Left lung (tissue), 14 donors: ENCODE measurements at places on chromosomes 7 and 10.

- DNase-seq = no peak
Observed at GRCh38 chr10:62491597-62491996, 117.4 kb downstream of the ZNF365 start.

GRCh38 chr7:31043051-31043471 lies 9.0 kb upstream of the ADCYAP1R1 start:
- DNase-seq = no peak

GRCh38 chr7:68733219-68734153 lies 864.8 kb upstream of the AUTS2 start:
- no peak for DNase-seq

DNA sequence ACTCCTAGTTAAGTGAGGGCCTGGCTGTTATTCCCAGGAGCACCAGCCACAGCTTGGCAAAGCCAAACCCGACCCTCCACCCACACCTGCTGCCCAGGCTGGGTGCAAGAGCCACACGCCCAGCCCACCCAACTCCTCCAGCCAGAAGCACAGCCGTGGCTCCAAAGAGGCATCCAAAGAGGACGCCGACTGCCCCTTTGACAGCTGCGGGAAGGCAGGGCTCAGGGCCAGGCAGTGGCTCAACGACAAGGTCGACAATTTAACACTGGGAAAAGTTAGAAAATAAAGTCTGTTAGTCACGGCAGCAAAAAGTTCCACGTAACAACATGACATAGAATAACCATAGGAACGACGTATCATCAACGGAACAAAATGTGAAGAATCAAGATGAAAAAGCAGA lies 54.3 kb downstream of the DPYSL4 start:
- no peak for DNase-seq

DNA sequence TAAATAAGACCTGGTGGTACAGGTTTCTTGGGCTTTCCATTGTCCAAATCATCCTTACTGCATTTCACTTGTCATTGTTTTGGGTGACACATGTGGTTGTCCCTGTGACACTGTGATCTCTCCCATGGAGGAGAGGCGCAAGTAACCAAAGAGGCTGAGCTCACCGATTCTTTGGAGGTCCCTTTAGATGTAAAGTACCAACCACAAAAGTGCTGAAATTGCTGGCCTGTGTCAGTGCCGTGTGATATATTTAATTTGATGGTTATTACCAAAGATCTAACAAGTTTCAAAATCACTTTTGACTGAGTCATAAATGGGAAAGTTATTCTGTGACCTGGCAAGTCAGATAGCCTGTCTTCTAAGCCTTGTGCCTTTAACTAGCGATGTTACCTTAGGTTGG lies 19.4 kb downstream of the MCM10 start:
- DNase-seq = no peak

DNA sequence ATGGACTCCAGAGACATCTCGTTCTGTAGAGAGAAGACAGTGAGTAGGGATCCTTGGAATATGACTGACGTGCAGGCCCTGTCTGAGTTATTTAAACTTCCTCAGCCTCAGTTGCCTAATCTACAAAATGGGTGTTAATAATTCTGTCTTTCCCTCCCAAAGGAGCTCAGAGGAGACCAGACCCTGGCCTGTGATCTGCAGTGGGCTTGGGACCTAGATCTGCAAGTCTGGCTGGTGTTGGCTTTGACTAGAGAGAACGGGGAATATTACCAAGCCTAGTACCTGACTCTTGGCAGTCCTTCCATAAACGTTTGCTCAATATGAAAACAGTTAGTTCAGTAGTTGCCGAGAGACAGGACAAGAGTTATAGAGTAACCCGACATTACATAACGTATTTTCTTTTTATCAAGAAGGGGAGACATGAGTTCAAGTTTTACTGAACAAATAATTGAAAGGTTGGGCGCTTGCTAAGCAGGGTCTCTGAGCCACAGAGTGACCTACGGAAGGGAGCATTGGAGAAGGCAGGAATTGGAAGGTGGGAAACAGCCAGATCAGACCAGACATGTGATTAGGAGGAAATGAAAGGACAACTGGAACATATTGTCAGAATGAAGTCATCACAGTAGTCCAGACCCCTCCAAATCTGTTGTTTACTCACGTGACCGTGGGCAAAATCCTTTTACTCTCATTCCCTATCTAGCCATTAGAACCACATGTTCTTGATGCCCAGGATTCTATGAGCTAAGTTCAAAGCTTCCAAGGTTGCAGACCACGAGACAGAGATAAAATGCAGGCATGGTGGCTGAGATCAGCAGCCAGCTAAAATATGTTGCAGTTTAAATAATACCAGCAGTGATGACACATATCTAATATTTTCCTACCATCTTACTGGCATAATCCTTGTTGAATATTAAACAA lies 10.9 kb upstream of the CYP3A4 start:
- no peak for DNase-seq

GRCh38 chr7:83599131-83599530 lies 49.8 kb downstream of the SEMA3E start:
- DNase-seq = no peak

DNA sequence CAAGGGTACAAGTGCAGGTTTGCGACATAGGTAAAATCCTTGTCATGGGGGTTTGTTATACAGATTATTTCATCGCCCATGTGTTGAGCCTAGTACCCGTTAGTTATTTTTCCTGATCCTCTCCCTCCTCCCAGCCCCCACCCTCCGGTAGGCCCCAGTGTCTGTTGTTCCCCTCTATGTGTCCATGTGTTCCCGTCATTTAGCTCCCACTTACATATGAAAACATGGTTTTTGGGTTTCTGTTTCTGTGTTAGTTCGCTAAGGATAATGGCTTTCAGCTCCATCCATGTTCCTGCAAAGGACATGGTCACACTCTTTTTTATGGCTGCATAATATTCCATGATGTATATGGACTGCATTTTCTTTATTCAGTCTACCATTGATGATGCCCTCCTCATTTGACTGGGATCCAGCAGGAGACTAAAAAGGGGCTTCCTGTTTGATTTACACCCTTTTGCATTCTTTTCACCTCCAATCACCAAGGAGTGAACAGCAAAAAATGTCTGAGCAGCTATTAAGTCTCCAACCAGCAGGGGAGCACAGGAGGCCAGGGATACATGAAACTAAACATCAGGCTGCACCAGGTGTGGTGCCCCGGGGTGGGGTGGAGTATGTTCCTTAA lies 188.2 kb downstream of the SKIDA1 start:
- no peak for DNase-seq

- no peak for DNase-seq
Observed at GRCh38 chr10:58424176-58424575, 39.0 kb downstream of the TFAM start.

- no peak for DNase-seq
Observed at GRCh38 chr10:93165367-93165766, 91.7 kb downstream of the CYP26A1 start.

GRCh38 chr10:88458209-88458608 lies 124.9 kb downstream of the RNLS start:
- DNase-seq = no peak

DNA sequence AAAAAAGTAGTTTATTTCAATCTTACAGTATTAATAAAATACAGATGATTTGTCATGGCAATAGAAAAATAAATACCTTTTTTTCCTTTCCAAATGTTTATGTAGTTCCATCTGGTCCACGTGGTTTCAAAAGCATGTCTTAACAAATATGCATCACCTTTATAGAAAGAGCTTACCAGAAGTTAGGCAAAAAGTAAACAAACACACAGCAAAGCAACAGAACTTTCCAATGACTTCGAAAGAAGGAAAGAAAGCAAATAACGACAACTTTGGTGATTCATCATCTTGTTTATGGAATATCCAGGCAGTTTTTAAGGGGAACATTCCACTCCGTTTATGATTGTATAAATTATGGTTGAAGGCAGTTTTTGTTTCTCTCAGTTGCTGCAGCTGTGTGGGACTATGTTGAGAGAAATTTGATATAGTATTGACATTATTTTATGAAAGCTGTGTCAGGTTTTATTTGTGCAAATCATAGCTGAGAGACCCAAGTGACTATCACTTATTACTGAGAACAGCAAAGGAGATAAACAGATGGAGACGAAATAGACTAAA lies 203.1 kb downstream of the CDC14C start:
- no peak for DNase-seq

DNA sequence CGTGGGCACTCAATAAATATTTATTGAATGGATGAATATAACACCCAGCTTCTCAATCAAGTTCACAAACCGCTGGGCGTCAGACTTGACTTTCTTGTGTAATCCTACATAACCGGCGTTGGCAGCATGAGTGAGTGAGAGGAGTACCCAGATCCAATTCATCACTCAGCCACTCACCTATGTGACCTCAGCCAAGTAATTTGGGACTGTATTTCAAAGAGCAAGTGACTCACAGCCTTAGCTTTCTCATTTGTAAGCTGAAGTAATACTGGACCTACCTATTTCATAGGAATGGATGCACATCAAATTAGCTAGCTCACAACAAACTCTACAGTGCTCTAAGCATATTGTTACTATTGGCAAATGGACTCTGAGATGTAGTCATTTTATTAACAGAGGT lies 53.8 kb upstream of the FAM204A start:
- no peak for DNase-seq

DNA sequence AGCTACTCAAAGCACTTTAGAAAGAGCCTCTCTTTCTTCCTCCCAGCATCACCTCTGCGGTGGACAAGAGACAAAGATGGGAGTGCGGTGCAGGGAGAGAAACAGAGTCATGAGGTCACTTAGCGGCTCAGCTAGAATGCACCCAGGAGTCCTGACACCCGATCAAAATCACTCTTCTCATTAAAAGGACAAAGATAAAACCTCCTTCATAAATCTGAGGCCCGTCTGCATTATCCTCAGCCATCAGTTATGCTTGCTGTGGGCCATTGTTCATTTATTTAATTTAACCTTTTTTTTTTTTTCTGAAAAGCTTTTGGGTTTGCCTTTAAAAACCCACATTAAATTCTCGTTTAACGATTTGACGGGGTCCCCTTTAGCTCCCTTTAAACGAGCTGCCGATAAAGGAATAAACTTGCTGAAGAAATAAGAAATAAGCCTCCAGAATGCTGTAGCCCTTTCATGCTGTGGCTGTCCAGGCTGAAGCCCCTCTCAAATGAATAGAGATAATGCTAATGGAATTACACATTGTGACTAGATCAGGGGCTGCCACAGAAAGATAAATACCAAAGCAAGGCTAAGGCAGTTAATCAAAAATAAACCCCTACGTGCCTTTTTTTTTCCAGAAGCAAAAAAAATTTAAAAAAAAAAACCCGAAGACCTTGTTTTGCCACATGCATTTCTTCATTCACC lies 16.1 kb upstream of the PLXNA4 start:
- DNase-seq = no peak

DNA sequence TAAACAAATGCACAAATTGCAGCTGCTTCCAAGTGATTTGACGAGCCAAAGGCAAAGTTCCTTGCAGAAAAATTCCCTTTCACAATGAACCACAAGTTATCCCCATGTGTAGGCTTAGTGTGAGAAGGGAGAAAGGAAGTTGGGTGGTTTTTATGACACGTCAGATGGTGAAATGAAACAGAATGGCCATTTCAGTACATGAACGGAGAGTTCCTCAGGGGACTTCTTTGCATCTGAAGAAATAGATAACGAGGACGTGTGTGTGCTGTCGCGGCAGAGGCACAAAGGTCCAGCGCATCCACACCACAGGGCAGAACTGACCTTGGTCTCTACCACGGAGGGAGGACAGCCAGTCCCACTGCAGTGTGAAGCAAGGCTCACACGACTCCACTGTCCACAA lies 135.9 kb downstream of the PAXIP1 start:
- no peak for DNase-seq

GRCh38 chr10:14671386-14671831 lies 103.3 kb downstream of the FAM107B start:
- no peak for DNase-seq

GRCh38 chr7:24574950-24575349 lies 1.7 kb downstream of the PALS2 start:
- DNase-seq = no peak

- DNase-seq = no peak
Observed at GRCh38 chr7:26948617-26949118, 84.3 kb upstream of the SKAP2 start.

DNA sequence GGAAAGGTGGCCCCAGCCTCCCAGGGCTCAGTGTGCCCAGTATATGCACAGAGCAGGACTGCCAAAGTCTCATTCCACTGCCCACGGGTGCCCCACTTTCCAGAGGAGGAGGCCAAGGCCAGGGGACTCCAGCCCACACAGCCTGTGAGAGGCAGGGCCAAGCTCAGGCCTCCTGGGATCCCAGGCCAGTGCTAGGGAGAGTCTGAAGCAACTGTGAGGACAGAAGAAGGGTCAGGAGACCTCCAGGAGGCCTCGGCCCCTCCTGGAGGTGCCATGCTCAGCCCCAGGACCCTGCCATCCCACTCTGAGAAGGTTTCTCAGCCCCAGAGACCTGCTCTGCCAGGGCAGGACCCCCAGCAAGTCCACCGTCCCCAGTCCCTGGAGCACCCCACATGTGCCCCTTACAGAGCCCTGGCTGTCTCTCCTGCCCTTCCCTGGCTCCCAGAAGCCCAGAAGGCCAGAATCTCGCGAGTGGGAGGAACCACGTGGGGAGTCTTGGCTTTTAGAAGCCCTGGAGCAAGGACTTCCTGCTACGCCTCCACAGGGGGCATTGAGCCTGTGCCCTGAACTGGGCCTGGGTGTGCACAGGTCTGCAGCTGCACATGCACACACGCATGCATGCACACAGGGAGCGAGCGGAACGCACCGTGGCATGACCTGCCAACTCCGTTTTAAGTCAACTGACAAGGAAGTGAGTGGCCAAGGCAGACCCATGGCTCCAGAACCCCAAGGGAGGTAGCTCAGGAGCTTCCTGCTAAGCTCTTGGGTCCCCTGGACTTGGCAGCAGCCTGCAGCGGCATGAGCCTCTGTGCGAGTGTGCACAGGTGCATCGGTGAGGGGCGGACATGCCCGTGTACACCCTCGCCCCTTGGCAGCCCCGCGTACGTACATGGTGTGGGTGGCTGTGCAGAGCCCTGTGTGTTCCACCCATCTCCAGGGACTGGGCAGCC lies 33.6 kb downstream of the ZCCHC24 start:
- peak; percentile 30 for DNase-seq

DNA sequence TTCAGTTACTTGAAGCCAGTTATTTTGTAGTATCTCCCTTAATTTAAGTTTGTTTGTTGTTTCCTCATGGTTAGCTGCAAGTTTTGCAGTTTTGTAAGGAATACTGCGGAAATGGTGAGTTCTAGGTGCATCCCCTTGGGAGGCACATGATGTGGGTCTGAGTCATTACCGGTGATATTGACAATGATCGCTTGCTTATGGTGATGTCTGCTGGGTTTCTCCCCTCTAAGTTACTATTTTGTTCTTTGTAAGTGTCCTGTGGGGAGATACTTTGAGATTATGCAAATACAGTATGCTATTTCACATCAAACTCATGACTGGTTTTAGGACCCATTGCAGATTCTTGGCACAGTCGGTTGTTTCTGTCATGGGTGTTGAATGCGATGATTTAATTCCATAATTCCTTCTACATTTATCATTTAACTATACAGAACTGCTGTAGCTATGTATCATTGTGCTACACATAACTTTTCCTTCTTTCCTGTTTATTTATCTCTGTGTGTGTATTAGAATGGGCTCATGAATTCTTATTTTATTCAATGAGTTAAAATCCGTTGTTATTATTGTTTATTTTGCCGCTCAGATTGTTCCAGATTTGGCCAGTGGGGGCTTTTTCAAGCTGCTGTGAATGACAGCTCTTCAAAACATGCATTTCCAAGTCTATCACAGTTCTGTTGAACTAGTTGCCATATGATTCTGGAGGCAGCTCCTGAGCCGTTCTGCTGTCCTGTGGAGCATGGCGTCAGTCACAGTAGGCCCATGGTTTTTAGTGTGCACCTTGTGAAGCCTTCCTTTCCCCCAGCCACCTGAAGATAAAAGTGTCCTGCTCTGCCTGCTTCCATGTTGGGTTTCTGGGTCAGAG lies 18.4 kb downstream of the TSPAN14 start:
- no peak for DNase-seq
